CD4-positive, alpha-beta T cell (primary cell): ENCODE measurements at places on chromosomes 12 and 14.
A peak's percentile ranks its signal among the peaks of the same experiment; 100 is the strongest.

- peak; percentile 65 for DNase-seq
Observed at GRCh38 chr14:22549981-22550673, 38.9 kb downstream of the DAD1 start.

DNA sequence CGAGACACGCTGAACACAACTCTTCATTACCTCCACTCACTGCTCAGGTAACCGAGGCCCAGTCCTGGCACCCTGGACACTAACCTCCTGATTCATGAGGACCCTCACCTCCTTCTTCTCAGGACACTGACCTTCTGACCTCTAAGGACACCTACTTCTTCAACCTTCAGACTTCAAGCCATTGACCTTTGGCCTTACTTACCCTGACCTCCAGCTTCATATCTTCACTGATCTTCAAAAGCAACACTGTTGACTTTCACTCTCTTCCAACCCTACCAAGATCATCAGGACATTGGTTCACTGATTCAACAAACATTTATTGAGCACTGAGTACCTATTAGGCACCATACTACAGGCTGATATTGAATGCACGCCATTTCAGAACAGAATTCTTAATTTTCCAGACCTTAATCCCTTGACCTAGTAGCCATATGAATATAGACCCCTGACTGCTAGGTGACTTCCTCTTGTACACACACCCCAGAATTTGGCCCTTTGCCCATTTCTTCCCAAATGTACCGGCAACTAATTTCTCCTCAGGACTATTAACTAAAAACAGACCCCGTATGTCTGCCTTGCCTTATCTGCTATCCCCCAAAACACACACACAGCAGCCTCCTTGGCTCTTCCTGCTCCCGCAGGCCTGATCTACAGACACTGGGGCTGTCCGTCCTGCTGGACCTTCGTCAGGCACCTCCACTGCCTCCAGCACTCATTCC lies 5.8 kb downstream of the ARHGEF40 start:
- no peak for DNase-seq

GRCh38 chr12:9741726-9742125 lies 8.8 kb upstream of the CLECL1 start:
- DNase-seq, result peak; percentile 83

GRCh38 chr14:103692159-103692558 lies 23.1 kb downstream of the XRCC3 start:
- DNase-seq, result no peak

GRCh38 chr12:46970636-46971035 lies 108.8 kb upstream of the PCED1B start:
- DNase-seq, result no peak

DNA sequence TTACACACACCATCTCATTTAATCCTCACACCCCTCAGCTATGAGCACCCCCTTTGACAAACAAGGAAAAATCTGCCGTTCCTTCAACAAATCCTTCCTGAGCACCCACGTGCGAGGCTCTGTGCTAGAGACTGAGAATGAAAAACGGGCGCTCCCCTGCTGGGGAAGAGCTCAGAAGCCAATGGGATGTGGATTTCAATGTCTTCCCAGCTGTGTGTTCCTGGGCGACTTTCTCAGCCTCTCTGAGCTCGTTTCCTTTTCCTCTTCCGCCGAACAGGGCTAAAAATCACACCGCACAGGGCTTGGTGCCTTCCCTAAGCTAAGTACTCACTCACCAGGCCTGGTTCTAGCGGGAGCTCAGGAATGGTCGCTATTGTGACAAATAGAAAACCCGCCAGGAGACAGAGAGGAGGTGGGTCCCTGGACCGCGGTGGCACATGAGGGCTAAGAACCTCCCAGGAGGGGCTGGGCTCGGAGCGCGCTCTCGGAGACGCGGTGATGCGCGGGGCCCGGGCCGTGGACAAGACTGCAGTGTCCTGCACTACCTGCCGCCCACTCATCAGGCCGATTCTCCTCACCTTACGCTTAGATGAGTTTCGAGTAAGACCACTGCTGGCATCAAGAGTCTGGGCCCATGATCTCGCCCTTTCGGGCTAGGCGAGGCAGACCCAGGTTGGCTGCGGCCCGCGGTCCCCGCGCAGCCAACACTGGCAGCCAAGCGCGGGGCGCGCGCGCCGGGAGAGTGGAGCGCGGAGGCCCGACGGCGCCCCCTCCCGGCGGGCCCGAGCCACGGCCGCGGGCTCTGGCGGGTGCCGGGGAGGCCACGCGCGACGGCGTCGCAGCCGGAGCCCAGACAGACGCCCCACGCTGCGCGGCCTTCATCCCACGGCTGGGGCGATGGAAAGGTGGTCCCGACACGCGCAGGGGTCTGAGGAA lies 17.0 kb downstream of the ZDHHC22 start:
- peak; percentile 90 for DNase-seq

DNA sequence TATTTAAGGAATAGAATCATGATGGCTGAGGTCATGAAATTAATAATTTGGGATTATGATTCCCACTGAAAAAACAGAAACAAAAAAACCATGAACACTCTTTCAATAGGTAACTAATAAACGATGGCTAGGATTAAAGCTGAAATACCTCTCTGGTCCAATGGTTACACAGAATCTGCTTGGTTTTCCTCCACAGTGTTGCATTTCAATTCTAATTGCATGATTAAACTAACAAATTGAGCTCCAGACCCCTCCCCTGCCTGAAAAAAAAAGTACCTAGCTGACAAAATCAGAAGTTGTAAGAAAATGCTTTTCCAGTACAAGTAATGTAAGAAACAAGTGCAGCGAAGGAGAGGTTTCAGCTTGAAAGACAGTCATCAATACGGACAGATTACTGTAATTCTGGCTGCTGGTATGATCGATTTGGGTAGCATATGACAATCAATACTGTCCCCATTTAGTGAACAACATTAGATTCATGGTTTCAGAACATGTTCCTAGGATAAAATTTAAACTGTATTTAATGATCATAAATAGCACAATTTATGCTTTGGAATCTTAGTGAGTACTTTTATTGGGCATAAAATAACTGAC lies 32.0 kb downstream of the INSM2 start:
- DNase-seq, result no peak

GRCh38 chr14:36493761-36494160 lies 26.3 kb downstream of the NKX2-1 start:
- DNase-seq, result no peak

DNA sequence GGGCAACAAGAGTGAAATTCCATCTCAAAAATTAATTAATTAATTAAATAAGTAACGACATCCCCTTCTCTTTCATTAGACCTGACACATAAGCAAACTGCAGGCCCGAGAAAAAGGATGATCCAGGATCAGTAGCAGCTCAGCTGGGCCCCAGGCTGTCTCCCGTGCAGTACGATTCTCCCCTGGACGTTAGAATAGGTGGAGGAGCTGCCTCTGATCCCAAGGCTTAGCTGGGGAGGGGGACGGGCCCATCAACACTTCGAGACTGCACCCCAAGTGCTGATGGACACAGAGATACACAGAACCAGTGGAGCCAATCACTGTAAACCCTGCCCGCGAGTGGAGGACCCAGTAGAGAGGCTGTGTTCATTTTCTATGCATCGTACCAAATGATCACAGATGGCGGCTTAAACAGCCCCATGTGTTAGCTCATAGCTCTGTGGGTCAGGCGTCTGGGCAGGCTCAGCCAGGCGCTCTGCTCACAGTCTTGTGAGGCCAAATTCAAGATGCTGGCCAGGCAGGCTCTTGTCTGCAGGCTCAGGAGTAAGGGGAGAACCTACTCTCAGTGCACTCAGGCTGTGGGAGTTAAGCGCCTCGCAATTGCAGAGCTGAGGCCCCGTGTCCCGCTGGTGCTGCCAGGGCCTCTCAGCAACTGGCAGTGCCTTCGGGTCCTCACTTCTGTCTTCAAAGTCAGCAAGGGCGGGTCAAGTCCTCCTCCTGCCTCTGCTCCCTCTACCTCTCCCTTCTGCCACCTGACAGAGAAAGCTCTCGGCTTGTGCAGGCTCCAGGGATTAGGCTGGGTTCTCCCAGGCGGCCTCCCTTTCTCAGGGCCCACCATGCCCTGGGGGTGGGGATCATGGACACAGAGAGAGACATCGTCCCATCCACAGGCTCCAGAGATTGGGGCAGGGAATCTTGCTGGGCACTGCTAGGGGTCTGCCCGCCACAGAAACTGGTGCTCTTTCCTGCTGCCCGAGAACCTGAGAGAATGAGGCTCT lies 26.4 kb downstream of the RIMBP2 start:
- DNase-seq, result no peak

DNA sequence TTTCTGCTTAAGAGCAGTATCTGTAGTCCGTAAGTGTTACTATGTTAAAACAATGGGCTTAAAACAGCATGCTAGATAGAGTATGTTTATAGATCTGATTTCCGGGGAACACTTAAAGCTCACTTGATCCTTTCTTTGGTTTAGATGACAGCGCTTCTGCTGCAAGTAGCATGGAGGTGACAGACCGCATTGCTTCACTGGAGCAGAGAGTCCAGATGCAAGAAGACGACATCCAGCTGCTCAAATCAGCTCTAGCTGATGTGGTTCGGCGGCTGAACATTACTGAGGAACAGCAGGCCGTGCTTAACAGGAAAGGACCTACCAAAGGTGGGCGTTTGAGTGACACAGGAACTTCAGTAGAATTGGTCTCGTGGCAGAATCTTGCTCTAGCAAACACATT lies 57.5 kb downstream of the EML1 start:
- DNase-seq, result no peak

GRCh38 chr14:99626041-99626648 lies 18.8 kb upstream of the HHIPL1 start:
- DNase-seq, result no peak

DNA sequence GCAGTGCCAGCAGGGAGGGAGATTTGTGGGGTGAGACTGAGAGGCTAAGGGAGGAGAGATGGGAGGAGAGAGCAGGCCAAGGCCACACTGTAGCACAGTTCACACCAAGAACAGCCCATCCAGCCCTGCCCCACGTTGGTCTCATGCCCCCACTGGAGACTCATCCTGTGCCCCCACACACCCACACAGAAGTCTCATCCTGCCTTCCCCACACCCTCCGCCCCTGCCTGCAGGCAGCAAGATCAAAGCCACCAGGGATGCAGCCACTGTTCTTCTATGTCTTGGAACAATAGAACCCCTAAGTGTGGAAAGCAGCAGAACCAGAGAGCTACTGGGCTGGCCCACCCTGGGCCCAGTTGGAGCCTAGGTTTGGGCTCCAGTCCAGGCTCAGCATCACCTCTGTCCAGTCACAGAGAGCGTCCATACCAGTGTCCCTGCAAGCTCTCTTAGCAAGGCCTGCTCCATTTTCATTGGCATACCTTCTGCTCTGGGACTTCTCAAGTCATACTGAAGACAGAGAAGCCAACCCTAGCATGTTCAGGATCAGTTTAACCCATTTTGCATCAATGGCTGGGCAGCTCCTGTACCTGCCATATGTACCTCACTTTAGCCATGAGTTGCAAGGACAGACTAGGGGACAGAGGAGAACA lies 31.7 kb upstream of the HDAC7 start:
- DNase-seq, result no peak

DNA sequence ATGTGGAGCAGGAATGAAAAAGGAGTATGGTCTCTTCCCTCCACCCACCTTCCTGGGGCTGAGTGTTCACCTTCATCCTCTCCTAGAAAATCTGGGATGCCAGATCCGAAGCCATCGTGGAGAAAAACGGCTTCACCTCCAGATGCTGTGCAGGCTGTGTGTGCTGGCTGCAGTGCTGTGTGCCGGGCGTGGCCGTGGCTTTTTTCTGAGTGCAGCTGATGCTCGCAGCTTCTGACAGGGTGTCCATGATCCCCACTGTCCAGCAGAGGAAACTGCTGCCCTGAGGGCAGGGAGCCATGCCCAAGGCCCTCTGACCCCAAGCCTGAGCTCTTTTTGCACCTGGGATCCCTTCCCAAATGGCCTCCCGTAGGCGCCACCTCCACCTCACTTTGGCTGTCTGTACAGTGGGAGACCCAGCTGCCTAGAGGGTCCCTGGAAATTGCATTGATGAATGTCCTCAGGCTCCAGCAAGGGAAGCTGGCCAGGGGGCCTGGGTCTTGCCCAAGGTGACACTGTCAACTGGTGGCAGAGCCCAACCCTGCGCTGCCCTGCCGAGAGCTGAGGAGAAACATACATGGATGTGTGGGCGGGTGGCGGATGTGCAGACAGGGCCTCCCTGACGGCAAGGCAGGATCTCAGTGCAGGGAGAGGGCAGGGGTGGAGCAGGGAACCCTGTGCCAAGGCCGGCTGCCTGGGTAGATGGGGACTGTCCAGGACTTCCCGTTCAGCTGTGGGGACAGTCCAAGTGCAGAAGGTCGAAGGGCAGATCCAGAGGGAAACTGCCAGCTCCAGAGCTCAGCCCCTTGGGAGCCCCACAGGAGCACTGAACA lies 53.3 kb downstream of the BEGAIN start:
- DNase-seq, result no peak

DNA sequence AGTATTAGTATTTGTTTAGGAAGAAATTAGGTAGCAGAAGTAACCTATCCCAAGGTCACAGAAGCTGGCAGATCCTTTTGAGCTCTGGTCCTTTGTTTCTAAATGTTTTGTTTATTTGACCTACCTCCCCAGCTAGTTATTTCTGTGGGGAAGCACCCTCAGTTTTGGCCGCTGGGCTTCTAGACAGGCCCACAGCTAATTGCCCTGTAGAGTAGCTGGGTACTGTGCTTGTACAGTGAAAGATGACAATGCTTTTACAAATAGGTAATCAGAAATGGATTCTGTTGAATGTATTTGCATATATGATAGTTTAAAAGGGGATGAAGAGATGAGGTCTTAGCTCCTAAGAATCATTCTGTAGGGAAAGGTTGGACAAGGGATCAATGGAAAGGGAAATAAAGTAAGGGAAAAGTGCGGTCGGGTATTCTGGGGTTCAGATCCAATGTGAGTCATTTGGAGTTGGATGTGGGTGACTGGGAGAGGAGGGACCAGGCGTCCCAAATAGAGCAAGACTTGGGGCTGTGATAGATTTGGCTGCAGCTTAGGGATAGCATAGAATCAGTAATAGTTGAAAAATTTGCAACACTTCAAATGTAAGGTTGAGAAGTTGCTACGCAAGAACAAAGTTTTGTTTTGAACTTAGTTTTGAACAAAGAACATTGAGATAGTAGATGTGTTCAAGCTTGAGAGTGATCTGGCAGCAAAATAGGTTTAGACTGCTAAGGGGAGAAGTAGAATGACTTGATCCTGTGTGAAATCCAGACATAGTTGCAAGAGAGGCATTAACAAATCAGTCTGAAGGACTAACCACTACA lies 3.6 kb downstream of the NUDT4 start:
- DNase-seq, result no peak
